ENCODE measurements at places on chromosomes 5 and 9.

DNA sequence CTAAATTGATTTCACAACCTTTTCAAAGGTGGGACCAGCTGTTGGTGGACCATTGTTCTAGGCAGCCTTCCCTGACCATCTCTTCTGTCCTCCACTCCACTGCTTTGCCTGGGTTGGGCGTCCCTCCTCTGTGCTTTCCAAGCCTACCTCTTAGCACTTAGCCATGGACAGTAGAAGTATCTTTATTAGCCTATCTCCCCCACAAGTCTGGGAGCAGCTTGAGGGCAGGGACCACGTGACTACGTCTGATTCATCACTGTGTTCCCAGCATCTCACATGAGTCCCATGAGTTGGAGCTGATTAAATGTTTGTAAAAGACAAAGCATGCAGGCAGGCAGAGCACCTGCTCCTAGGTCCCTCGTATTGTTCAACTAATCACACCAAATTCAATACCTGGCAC is 20.9 kb downstream of the MORN5 start:
- no peak for DNase-seq
- H3K4me3 ChIP-seq: no peak overlapping the region

DNA sequence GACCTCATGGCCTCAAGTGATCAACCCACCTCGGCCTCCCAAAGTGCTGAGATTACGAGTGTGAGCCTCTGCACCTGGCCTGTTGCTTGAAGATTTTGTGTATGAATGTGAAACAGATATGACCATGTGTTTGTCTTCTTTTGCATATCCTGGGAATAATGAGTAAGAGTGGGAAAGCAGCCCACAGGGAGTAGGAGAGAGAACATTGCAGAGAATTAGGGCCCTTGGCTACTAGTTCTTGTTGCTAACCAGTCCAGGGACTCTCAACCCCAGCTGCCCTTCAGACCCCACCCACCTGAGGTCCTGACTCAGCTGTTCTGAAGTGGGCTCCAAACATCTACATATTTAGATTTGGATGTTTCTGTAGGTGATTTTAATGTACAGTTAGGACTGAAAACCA is 125.5 kb downstream of the MTX3 start:
- no peak overlapping the region for H3K27ac ChIP-seq
- no peaks in the 10 kb centered on the region for H3K36me3 ChIP-seq
- H3K4me1 ChIP-seq: no peaks in the 10 kb centered on the region
- H3K4me3 ChIP-seq: no peak overlapping the region
- H3K27me3 ChIP-seq: peaks cover 15% of the 10 kb centered on the region

DNA sequence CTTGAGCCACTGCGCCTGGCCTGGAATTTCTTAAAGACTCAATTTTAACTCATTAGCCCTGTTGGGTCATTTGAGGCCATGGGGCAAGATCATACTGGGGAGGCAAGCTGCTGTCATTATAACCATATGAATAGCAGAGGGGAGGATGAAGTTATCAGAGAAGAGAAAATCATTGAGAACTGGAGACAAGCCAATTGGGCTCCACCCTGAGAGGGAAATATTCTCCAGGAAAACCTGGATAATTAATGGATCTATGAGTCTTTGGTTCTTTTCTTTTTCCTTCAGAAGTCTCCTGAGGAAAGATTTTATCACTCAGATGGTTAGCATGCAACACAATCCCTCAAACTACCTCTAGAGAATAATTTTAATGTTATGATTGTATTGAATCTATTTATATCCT is 569.6 kb upstream of the TUSC1 start:
- no peak for DNase-seq
- H3K4me3 ChIP-seq: no peak overlapping the region
- H3K4me1 ChIP-seq: no peaks in the 10 kb centered on the region
- H3K36me3 ChIP-seq: no peaks in the 10 kb centered on the region
- no peaks in the 10 kb centered on the region for H3K27me3 ChIP-seq

DNA sequence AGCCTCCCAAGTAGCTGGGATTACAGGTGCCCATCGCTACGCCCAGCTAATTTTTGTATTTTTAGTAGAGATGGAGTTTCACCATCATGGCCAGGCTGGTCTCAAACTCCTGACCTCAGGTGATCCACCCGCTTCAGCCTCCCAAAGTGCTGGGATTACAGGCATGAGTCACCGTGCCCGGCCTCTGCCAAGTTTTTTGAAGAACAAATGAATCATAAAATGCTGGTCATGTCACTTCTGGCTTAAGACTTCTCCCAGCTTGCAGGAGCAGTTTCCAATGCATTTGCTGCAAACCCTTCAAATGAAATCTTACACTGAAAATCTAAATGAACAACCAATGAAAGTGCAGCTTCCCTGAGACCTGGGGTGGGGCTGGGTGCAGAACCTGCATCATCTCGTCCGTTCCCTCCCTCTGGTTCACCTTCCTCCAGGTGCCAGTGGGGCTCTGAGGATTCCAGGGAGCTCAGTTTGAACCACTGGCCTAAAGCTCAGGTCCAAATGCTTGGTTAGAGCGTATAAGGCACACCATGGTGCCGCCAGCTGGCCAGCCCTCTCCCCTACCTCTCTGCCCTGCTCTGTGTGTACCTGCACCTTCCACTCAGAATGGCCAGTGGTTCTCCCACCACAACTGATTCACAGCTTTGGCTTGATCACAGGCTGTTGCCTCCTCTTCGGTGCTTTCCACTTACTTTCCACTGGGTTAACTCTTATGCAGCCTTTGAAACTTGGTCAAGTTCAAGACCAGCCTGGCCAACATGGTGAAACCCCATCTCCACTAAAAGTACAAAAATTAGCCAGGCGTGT is 39.8 kb upstream of the FUBP3 start:
- H3K4me1 ChIP-seq: peaks cover 2% of the 10 kb centered on the region
- H3K4me3 ChIP-seq: no peak overlapping the region
- no peak for DNase-seq
- H3K27me3 ChIP-seq: peaks cover 46% of the 10 kb centered on the region
- no peak overlapping the region for H3K27ac ChIP-seq

DNA sequence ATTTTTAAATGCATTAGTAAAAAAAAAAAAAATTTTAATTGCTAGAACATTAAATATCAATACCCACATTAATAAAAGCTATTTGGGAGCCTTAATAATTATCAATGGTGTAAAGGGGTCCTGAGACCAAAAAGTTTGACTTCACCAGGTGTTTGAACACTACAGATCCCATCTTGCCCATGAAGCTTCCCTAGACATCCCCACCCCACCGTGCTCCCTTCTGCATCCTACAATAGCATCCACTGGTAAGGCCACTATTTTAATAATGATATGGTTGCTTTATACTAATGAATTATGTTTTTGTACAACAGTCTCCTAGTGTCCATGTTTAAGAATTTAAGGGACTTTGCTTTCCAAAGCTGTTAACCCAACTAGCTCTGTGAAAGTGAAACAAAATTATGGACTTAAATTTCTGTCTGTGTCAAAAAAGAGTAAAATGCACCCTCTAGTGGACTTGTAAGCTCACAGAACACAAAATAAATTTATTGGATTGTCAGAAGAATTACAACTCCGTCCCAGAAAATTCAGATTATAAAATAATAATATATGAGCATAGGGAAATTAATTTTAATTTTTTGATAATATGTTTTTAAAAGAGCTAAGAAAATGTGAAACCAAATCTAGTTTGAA is 76.0 kb downstream of the ARL15 start:
- no peak overlapping the region for H3K4me3 ChIP-seq
- H3K27me3 ChIP-seq: peaks cover 11% of the 10 kb centered on the region
- DNase-seq: no peak
- H3K4me1 ChIP-seq: peaks cover 2% of the 10 kb centered on the region

GRCh38 chr5:104598285-104598684 is 1035.7 kb upstream of the NUDT12 start:
- no peaks in the 10 kb centered on the region for H3K4me1 ChIP-seq
- DNase-seq: no peak
- H3K36me3 ChIP-seq: no peaks in the 10 kb centered on the region
- no peaks in the 10 kb centered on the region for H3K27me3 ChIP-seq
- H3K27ac ChIP-seq: no peak overlapping the region

- H3K4me3 ChIP-seq: no peak overlapping the region
- DNase-seq: no peak
- H3K4me1 ChIP-seq: no peaks in the 10 kb centered on the region
- no peaks in the 10 kb centered on the region for H3K36me3 ChIP-seq
- no peak overlapping the region for H3K27ac ChIP-seq
- peaks cover 1% of the 10 kb centered on the region for H3K27me3 ChIP-seq
Measured at GRCh38 chr5:33734537-33734936, 157.3 kb downstream of the ADAMTS12 start.
